HCT116 (cell line): ENCODE measurements at places on chromosomes 6 and 20. TPM values are rescaled to one million over a fixed set of nuclear protein-coding genes. Genes with fewer than 3 reads are reported as not detected.

DNA sequence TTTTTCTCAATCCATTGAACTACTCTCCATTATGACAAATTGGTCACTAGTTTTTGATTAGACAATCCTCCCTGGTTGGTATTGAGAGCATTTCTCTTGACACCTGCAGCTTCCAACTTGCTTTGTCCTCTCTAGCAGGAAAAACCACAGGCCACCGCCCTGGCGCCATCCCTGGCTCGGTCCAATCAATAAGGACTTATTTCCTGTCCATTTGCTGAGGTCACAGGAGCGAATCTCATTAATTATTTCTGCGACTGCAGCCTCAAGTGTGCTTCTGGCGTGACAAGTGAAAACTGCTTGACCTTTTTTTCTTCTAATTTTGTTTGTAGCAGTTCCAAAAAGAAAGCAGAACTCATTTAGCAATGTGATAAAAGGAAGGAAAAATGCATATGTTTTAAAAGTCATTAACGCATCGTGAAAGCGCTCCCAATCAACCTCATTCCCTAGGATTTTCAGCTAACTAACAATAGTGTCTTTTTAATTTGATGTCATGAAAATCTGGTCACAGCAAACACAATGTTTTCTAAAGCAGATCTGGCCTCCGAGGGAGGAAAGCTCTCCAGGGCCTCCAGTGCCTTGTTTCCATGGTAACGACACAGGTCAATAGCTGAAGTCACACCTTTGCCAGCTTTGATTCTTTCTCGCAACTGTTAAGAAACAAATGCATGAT, 39.0 kb upstream of the BEND3 start:
- no peaks in the 10 kb centered on the region for H3K27me3 ChIP-seq
- no peak overlapping the region for H3K27ac ChIP-seq
- no peak for DNase-seq
- no peak overlapping the region for H3K4me3 ChIP-seq
- no peaks in the 10 kb centered on the region for H3K36me3 ChIP-seq

GRCh38 chr20:15058841-15059240, 721.4 kb upstream of the FLRT3 start:
- no peaks in the 10 kb centered on the region for H3K27me3 ChIP-seq
- no peak for DNase-seq
- no peaks in the 10 kb centered on the region for H3K4me1 ChIP-seq

DNA sequence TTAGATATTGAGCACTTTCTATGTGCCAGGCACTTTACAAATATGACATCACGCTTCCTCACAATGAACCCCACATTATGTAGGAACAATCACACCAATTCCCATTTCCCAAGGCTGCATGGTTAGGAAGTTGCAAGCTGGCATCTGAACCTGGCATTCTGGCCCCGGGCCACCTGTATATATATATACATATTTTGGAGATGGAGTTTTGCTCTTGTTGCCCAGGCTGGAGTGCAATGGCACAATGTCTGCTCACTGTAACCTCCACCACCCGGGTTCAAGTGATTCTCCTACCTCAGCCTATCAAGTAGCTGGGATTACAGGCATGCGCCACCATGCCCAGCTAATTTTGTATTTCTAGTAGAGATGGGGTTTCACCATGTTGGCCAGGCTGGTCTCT, 30.4 kb downstream of the SRC start:
- H3K27me3 ChIP-seq = no peaks in the 10 kb centered on the region
- no peak overlapping the region for H3K4me3 ChIP-seq
- no peaks in the 10 kb centered on the region; the same call in 1 of the 2 replicates for H3K36me3 ChIP-seq
- no peak for DNase-seq
- no peak overlapping the region for H3K27ac ChIP-seq

- no peak overlapping the region for H3K4me3 ChIP-seq
- no peak overlapping the region for H3K27ac ChIP-seq
- H3K36me3 ChIP-seq = no peaks in the 10 kb centered on the region
- no peaks in the 10 kb centered on the region for H3K4me1 ChIP-seq
- H3K27me3 ChIP-seq = no peaks in the 10 kb centered on the region
- no peak for DNase-seq
Observed at GRCh38 chr6:101818051-101818450, 424.5 kb downstream of the GRIK2 start.

DNA sequence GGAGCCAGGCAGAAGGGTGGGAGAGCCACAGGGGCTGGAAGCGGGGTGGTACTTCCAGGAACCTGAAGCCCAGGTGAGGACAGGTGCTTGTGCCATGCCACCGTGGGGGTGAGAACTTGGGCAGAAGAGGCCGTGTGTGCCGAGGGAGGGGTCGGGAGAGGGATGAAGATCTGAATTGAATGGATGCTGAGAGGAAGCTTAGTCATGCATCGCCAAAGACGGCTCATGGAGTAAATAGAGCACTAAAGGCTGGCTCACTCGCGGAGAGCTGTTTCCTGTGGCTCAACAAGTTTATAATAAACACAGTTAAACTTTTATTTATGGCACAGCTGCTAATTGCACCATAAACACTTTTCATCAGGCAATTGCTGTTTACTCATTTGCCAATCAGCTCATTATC, 21.7 kb upstream of the MYT1 start:
- no peak overlapping the region for H3K27ac ChIP-seq
- no peak for DNase-seq
- H3K4me1 ChIP-seq = no peaks in the 10 kb centered on the region
- H3K27me3 ChIP-seq = no peaks in the 10 kb centered on the region

Gene GPX5
- total RNA-seq = not detected
